ENCODE measurements at places on chromosomes 3 and 15.

DNA sequence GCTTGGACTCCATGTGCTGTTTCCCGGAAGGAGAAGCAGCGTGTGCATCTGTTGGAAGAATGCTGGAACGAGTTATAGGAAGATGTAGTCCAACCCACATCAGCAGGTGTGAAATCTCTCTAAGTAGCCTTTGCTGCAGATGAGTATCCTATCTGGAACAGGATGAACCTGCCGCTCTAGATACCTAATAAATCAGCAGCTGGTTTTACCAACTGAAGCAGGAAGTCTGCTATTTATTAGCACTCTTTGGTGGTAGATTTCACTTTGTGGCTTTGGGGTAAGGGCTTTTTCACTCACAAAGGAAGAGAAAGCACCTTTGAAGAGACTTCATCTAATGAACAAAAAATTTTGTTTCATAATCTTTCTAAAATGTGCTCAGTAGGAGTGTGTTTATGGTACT, 66.4 kb downstream of the DCUN1D1 start:
- DNase-seq, result no peak

GRCh38 chr3:194422188-194422587, 23.1 kb upstream of the GP5 start:
- no peak for DNase-seq

- DNase-seq, result no peak
These were observed 219.8 kb downstream of the ULK4 start for GRCh38 chr3:41742121-41742520.

GRCh38 chr15:69323893-69324430, 25.2 kb downstream of the PAQR5 start:
- DNase-seq, result no peak

DNA sequence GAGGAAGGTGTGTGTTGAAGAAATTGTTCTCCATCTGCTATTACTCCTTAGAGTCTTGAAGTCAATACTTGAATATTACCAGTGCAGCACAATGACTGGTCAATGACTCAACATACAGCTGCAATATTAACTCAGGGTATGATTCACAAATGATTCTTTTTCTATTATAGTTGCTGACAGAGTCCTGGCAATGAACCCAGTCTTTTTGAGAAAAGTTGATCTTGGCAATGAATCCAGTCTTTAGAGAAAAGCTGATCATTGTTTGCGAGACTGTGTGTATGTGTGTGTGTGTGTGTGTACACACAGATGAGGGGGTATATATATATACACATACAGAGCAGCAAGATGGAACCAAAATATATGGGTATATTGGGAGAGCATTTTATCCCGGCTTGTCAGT, 315.1 kb downstream of the ZNF385D start:
- peak; percentile 10 for DNase-seq

DNA sequence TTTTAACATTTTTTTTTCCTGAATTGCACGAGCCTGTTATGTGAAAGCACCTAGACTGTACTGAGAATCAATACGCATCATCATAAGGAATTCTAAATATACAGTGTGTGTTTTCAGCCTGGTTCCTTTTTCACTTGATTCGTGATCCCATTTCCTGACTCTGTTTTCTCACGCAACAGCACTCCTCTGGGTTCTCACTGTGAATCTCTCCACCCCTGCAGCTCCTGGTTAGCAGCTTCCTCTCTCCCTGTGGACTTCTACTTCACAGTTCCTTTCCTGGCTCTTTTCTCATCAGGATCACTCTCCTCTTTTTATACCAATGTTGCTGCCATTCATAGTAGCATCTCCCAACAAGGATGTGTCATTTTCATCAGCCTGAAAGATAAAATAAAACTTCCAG, 297.2 kb downstream of the CADM2 start:
- no peak for DNase-seq

DNA sequence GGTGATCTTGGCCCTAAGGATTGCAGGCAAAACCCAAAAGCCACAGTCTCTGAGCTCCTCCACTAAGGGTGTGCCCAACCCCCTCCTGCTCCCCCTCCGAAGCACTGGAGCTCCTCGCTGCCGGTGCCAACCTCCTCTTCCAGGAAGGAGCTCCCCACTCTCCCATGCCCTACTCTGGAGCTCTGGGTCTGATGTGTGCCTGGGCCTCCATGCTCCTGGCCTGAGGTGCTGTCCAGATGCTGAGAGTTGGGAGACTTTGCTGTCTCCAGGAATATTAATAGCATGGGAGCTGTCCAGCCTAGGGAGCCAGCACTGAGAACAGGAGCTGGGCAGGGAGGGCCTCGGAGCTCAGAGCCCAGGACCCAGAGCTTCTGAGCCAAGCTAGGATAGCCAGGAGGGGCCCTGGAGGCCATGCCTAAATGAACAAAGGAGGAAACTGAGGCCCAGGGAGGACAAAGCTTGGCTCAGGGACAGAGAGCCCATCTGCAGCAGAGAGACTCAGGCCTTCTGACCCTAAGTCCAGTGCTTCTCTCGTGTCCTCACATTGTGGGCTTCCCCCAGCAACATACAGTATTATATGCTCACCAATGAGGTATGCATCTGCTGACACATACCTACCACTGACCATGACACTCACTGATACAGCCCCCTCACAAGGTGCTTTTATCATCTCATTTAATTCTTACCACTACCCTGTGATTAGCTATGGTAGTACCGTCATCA, 36.9 kb upstream of the HERC1 start:
- DNase-seq, result peak; percentile 65

- DNase-seq, result peak; percentile 56
These were observed 15.6 kb upstream of the MAGEF1 start for GRCh38 chr3:184727357-184728009.

DNA sequence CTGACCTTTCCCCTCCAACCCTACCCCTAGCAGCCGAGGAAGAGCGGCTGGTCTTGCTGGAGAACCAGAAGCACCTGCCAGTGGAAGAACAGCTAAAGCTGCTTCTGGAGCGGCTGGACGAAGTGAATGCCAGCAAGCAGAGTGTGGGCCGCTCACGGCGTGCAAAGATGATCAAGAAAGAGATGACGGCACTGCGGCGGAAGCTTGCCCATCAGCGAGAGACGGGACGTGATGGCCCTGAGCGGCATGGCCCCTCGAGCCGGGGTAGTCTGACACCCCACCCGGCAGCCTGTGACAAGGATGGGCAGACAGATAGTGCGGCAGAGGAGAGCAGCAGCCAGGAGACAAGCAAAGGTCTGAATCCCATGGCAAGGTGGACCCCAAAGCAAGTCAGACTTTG, 6.2 kb upstream of the OGG1 start:
- no peak for DNase-seq

- no peak for DNase-seq
These were observed 41.8 kb downstream of the KCNH8 start for GRCh38 chr3:19190126-19190525.

DNA sequence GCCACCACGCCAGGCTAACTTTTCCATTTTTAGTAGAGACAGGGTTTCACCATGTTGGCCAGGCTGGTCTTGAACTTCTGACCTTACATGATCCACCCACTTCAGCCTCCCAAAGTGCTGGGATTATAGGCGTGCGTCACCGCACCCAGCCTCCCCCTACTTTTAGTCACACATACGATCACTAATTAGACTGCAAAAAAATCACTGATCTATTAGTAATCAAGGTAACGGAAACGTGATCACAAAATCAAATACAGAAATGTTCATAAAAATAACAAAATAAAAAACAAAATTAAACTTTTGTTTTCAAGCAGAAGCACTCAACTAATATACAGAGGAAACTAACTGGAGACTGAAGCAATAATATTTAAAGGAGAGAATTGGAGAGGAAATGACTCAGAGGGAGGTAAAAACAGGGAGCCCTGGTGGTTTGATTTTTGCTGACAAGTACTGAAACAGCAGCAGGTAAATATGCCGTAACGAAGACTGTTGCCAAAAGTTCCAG, 4.6 kb downstream of the WDR53 start:
- no peak for DNase-seq

DNA sequence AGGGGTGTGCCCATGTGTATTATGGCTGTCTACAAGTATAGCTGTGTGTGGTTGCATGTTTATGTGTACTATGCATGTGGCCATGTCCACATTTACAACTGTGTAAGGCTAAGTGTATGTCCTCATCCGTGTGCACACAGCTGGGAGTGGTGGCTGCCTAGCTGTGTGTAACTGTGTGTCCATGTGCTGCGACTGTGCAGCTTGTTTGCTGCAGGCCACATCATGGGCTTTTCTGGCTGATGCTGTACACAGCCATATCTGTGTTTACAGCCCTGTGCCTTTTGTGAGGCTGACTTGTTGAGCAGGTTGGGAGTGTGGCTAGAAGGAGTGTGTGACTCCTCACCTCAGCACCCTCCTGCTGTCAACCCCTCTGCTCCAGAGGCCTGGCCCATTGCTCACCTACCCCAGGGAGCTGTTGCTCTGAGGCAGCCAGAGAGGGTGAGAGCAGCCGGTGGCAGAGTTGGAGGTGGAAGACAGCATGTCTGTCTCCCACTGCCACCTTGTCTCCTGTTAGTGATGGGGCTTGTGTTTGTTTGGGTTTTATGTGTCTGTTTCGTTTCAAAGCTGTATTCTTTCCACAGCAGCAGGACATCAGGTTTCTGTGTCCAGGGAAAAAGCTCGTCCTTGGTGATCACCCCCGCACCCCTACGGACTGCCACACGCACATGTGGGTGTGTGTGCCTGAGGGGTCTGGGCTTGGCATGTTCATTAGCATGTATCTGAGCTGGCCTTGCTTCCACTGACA, 1.4 kb upstream of the GRM2 start:
- DNase-seq, result no peak

GRCh38 chr3:170542704-170543103, 43.2 kb downstream of the SLC7A14 start:
- no peak for DNase-seq

GRCh38 chr3:187000711-187001151, 70.4 kb downstream of the ST6GAL1 start:
- DNase-seq, result no peak

- DNase-seq, result no peak
These were observed 123.9 kb downstream of the SHOX2 start for GRCh38 chr3:157982359-157982758.

DNA sequence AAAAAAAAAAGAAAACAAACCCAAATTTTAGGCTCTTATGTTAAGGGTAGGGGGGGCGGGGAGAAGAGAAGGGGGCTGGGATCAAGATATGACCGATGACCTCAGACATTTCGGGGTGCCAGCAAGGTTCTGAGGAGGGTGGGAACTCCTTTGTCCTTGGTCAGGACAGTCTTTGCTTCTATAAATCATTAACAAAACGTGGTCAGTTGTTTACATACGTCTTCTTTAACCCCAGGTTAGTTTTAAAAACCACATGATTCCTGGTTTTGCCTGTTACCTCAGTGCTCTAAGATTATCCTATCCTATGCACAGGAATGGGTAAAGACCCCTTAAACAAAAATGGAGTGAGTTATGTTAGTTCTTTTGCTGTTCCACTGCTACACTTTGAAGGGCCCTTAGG, 285.5 kb downstream of the GABRG3 start:
- no peak for DNase-seq

DNA sequence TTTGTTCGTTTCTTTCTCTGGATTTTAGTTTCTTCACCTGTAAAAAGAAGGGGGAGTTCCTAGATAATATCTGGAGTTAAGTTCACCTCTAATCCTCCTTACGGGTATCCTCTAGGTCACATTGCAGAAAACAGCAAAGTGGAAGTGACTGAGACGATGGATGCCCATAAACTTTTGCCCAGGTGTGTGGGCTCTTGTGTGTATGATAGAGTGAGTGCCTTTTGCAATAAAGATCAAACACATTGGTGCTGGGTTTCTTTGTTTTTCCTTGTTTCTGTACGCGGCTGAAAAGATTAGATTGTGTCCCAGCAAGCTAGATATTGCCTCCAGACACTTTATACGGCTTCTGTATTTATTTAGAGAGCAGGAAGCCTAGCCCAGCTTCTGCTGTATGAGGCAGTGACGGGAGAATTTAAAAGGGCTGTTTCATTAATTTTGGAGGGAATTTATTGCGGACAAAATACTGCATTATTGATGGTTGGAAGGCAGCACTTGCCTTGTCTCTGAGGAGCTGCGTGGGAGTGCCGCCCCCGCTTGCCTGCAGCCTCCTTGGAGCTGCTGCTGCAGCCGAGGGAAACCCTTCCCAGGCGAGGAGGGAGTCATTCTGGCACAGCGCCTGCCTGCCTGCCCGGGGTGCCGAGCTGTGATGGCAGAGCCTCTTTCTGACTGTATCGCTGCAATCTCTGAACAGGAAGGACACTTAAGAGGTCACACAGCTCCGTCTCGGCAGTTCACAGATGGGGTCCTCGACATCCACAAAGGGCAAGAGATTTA, 38.5 kb downstream of the PYDC2 start:
- no peak for DNase-seq

DNA sequence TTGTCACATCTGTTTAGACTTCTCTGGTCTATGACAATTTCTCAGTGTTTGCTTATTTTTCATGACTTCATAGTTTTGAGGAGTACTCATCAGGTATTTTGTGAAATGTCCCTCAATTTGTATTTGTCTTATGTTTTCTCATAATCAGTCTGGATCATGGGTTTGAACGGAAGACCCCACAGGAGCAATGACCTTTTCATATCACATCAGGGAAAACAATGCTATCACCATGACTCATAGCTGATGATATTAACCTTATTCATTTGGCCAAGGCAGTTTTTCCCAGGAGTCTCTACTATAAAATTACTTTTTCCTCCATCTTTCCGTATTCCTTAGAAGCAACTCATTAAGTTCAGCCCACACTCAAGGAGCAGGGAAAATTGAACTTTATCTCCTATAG, 32.7 kb downstream of the AADACL2 start:
- peak; percentile 76 for DNase-seq

GRCh38 chr3:194255252-194256039, 95.7 kb downstream of the CPN2 start:
- peak; percentile 97 for DNase-seq

DNA sequence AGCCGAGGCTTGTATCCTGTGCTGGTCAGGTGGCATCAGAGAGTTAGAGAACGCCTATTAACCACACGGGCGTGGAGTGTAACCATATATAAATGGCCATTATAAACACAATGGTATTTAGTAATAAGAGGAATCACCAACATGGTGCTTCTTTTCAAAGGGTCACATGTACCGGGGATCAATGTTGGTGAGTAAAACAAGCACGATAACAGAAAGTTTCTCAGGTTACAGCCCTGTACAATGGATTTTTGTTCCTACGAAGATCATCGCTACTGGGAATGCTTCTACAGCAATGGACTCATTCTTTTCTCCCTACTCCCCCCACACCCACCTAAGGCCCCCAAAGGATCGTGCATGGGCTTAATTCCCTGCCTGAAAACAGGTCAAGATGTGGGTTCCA, 42.5 kb downstream of the MEIS2 start:
- no peak for DNase-seq

GRCh38 chr3:12816521-12817342, 20.3 kb downstream of the CAND2 start:
- no peak for DNase-seq

GRCh38 chr15:31805090-31805662, 225.1 kb upstream of the CHRNA7 start:
- DNase-seq, result no peak

DNA sequence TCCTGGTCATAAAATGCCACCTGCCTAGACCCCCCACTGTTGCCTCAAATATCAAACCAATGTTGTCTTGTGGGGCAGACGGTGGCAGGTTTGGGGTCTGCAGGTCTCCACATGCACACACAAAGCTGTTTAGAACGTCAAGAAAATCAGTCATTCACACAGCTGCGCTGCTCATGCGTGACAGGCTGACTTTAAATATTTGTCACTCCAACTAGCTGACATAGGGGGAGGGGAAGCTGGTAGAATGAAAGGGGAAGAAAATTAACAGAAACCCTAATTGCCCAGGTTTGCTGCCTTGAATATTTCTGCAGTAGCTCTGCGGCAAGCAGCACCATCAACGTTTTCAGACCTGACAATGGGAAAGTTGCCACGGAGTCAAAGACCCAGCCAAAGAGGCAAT, 201.8 kb downstream of the ABHD5 start:
- no peak for DNase-seq
